CD4-positive, alpha-beta T cell treated with Interleukin-21 for 1 hour (primary cell): ENCODE measurements at places on chromosomes 2 and 18.

DNA sequence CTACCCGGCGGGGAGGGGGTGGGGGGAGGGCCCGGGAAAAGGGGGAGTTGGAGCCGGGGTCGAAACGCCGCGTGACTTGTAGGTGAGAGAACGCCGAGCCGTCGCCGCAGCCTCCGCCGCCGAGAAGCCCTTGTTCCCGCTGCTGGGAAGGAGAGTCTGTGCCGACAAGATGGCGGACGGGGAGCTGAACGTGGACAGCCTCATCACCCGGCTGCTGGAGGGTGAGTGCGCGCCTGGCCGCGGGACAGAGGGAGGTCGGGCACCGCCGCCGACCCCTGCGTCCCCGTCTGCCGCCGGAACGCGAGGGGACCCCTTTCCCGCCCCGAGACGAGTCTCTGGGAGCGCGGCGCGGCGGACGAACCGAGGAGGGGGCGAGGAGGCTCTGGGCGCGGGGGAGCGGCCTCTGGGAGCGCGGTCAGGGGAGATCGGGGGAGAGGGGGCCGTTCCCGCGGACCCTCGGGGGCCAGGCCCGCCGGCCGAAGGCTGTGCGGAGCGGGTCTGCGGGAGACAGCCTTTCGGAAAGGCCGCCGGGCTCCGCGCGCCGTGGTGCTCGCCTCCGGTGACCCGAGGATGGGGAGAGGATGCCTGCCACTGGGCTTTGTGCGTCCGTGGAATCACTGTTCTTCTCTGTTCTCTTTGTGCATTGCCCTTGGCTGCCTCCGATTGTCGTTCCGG lies 463 bp downstream of the PPP1CB start:
- DNase-seq = peak; percentile 39

- no peak for DNase-seq
Measured at GRCh38 chr18:3848316-3848715, 398.3 kb downstream of the TGIF1 start.

DNA sequence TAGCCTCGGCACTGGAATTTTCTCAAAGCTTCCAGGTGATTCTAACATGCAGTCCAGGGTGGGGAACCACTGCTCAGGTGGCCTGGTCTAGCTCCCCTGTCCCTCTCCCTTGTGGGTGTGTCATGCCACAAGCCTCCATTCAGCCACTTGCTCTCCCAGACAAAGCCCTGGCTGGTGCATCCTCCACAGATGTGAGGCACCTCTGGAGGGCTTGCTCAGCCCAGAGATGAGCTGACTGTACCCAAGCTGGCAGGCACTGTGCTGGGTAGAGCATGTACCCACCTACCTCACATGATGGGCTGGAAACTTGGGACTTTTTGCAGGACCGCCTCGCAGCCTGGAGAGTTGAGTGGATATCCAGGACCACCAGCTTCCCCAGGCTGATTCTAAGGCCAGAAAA lies 88.1 kb downstream of the ZBTB7C start:
- DNase-seq = no peak

DNA sequence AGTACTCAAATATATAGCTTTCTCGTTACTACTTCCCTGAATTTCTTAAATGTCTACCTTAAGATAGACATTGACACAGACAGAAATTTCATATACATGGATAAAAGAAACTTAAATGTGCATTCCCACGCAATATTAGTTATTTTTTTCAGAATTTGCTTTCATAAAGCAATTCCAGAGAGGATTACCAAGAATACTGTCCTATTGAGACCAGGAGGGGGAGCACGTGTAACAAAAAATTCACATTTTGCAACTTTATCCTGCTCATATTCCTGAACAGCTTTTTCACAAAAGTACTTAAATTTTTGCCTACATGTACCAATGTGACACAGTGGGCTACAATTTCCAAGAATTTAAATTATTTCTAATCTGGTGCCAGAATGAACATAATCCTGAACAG lies 30.7 kb upstream of the ERCC3 start:
- DNase-seq = peak; percentile 12

GRCh38 chr2:233705911-233706506 lies 6.7 kb upstream of the UGT1A5 start:
- DNase-seq = no peak

DNA sequence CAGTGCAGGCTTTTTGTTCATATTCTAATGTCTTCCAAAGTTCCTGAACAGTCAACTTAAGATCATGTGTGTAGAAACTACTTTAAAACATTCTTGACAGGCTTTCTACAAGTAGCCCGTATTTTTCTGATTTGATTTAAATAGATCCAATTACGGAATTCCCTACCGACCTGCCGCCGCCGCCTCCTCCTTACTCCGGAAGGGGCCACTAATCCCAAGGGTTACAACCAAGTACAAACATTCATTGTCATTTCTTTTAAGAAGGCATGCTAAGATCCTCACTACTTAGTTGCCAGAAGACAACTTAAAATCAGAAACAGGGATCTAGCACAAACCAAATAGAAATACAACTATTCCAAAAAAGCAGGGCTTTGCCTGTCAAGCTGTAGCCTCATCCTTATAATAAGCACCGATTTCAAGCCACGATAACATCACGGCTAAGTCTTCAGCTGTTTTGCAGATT lies 784 bp downstream of the WDR33 start:
- DNase-seq = no peak

DNA sequence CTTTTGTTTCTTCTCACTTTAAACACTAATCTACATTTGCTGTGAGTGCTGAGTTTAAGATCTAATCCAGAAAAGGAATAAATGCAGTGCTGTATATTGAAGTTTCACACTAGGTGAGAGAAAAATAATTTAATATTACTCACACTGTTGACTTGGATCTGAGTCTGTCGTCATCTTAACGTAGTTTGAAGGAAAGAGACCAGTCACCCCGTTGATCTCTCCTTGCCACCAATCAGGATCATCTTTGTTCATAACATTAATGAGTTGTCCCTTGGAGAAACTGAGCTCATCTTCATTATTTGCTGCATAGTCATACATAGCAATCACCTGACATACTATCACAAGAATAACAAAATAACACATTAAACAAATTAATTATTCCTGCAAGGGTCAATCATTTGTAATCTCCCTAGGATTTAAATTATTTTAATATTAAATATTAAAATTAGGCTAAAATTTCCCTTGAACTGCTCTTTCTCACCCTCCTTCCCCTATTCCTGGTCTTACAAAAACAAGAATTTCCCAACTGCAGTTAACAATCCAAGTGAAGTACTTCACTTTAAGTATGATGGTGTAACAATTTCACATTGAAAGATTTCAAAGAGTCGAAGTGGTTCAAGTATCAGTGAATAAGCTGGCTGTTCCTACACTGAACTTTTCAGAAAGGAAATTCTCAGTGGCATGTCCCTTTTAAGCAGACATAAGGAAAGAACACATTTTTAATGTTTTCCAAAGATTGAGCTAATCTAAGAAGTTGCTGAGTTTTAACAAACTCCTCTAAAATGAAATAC lies 71.3 kb downstream of the FAM228A start:
- no peak for DNase-seq

DNA sequence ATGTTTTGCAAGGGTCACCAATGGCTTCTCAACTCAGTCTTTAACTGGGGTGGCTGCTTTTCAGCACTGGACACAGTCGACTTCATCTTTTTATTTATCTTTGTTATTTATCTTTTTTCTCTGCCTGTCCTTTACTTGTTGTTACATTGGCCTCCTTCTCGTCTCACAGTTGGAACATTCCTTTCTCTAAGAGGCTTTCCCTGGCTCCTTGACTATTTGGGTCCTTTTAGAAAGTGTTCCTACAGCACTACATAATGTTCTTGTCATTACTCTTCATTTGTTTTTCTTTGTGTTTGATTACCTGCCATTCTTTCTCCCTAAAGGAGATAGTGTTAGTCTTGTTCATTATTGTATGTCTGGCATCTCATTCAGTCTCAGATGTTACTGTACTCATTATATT lies 122.0 kb downstream of the KIAA1328 start:
- no peak for DNase-seq

DNA sequence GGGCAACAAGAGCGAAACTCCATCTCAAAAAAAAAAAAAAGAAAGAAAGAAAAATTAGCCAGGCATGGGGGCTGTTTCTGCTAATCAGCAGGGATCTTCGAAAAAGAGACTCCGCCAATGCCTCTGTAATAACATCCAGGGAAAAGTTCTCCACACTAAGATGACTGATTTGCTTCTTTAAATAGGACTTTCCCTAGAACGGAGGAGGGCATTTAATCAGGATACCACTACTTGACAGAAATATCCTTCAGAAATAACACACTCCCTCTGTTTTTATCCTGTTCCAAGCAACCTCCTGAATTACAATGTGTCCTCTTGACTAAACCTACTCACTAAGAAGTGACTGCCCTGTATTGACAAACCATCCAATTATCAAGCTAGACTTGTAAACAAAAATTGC lies 21.7 kb downstream of the REV1 start:
- no peak for DNase-seq

DNA sequence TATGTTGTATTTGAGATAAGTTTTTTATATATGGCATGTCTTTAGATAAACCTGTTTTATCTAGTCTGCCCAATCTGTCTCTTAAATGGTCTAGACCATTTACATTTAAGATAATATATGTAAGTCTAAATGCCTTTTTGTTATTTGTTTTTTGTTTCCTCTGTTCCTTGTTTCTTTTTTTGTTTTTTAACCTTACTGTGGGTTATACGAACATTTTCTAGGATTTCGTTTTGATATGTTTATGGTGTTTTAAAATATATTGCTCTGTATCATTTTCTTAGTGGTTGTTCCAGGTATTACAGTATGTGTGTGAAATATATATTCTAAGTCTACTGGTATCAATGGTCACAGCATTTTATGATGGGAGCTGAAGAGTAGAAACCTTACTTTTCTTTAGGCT lies 13.3 kb downstream of the BCL2L11 start:
- no peak for DNase-seq

GRCh38 chr18:59196161-59196725 lies 23.7 kb upstream of the GRP start:
- no peak for DNase-seq

GRCh38 chr2:158756976-158757375 lies 38.1 kb upstream of the DAPL1 start:
- DNase-seq = no peak

- DNase-seq = no peak
Measured at GRCh38 chr18:48790869-48791635, 159.7 kb downstream of the SMAD7 start.

DNA sequence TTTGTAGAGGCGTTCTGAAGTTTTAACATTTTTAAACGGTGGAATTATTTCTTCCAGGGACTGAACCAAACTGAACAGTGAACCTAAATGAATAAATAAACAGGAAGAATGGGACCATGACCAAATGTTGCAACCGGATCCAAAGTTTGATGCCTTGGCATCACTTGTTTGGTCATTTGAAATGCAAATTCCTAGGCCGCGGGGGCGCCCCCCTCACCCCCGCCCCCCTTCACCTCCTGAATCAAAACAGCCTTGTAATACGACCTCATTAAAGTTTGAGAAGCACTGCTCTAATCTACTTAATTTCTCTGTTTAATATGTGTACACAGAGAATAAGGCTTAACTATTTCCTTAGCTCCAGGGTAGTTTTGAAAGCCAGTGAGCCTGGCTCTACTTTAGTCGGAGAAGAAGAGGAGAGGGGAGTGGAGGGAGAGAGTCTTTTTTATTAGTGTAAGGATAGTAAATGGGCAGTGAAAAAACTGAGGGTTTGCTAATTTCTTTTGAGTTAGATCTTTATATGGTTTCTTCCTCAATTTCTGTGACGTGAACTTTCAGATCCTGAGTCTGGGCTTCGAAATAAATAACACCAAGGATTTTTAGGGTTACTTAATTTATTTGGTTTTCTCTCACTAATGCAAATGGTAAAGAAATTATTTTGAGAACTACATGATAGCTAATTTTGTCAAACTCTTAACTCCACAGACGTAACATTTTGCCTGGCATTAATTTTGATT lies 5.7 kb downstream of the C2orf80 start:
- no peak for DNase-seq

DNA sequence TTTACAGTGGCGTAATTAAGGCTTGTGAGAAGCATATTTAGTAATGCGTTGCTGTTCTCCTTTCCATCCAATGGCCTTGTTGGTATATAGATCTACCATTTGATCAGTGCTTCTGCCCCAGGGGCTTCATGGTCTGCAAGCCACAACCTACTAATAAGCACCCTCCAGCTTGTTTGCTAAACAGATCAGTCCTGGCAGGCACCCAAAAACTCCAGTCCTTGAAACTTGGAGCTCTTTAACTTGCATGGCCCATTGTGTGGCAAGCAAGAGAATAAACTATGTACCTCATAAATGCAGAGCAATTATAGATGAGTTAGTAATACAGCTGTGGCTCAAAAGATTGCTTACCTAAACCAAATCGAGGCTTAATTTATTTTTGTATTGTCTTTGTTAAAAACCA lies 158.5 kb downstream of the FTCDNL1 start:
- DNase-seq = no peak

DNA sequence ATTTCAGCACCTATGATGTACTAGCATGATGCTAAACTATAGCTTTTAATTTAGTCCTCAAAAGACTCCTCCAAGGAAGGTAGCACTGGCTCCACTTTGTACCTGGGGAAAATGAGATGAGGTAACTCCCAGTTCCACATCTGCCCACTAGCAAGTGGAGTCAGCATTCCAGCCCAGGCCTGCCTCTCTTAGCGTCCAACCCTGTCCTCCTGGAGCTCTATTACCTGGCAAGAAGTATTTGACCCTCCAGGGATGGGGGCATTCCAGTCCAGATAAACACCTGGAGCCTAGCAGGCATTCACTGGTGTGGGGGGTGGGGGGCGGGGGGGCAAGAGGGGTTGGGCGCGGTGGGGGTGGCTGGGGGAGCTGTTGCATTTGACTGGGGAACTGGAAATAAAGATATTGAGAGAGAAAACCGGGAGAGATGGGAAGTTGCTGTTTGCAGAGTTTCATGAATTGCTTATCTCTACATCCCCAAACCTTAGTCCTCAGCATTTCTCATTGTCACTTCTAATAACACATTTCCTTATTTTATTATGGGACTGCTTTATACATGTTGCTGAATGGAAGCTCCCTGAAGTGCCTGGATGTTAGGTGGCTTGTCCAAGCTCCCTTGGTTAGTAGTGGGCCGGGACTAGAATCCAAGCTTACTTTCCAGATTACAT lies 22.0 kb upstream of the FZD5 start:
- DNase-seq = no peak

DNA sequence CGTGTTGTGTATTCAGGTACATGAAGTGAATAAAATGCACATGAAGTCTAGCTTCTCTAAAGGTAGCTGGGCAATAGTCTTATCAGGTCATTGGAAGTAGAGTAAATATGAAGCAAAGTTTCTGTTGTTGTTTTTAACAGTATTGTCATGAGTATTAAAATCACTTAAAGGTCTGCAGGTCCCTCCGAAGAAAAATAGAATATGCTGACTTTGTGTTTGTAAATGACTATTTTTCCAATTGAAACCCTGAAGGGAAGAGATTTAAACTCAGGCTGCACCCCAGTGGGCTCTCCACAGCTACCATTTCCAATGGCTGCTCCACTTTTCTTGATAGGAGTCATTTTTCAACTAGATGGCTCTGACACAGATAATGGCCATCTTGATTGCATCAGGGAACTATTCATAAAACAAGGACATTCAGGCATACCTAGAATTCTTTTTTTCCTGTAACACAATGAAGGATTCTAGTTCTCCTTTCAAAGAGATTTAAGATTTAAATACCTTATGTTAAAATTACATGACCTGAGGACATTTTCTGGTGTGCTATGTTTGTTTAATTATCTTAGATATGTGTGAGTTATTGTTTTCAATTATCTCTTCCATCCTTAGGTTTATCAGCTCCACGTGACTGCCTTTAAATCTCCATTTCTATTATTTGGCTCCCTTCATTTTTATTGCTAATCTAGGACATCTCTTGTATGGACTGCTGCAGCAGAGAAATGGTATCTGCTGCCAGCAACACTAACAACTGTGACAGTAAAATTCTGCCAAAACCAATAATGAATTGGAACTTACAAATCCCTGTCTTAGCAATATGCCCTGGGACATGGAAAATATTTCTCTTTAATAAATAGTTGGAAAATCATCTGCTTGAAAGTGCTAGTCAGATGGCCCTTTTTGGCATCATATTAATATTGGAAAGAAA lies 149.2 kb upstream of the NOSTRIN start:
- no peak for DNase-seq
